ENCODE measurements at places on chromosomes 11 and 22.

DNA sequence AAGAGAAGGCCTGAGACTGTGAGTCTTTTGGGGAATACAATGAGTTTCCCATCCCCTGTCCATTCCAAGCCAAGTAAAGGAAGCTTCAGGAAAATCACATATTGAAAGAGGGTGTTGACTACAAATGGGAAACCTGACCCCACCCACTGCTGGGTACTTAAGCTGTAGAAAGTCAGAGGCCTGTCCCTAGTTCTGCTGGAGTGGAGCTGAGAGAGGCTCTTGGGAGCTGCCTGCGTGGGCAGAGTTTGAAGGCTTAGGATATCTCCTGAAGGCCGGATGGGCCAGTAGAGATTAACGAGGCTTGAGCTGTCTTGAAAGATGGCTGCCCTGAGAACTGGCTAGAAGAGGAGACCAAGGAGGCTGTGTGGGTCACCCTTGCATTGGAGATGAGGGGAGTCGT lies 176.2 kb upstream of the NECTIN1 start:
- DNase-seq = no peak

GRCh38 chr22:19978748-19979147 lies 37.1 kb upstream of the TXNRD2 start:
- no peak for DNase-seq

DNA sequence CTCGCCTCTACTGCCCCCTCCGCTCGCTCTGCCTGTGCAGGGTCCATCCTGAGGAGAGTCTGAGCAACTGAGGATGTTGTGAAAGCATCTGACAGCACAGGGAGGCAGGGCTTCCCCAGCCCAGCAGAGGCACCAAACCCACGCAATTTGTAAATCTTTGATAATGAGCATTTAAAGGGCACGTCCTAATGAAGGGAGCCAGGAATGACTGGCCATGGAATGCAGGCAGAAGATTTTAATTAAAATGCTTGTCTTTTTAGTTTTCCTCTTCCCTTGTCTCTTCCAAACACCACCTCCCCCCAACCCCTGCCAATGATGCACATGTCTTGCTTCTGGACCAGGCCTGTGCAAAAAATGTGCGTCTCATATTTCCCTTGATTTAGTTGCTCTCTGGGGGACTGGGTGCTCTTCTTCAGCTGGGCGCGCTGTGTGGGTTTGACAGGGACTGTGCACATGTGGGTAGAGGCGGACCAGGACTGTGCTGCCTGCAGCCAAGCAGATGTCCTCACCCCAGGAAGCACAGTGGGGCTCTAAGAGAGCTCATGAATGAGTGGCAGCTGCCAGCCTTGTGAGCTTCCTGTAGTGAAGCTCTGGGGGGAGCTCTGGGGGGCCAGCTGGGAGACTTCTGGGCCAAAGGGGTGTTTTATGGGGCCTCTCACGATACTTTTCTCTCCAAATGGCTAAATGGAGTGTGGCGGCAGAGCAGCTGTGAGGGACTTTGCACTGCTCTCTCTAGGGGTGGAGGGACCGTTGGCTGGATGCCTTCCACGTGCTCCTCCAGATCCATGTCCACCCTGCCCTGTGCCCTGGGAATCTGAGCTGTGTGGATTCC lies 273.5 kb downstream of the ST3GAL4 start:
- no peak for DNase-seq

DNA sequence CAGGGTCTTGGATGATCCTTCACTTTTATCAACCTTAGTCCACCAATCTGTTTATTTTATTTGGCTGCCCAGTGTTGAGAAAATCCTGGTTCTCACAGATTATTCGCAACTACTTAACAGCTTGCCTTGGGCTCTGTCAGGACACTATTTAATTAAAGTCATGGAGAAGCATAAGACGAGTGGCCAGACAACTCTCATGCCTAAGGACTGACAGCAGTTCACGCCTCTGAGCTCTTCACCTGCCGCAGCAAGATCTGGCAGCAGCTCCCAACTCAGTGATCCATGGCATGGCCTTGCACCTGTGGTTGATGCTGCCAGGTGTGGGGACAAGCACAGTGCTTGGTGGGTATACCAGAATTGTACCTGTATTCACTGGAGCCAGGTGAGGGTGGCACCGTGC lies 37.8 kb downstream of the HIRA start:
- no peak for DNase-seq

DNA sequence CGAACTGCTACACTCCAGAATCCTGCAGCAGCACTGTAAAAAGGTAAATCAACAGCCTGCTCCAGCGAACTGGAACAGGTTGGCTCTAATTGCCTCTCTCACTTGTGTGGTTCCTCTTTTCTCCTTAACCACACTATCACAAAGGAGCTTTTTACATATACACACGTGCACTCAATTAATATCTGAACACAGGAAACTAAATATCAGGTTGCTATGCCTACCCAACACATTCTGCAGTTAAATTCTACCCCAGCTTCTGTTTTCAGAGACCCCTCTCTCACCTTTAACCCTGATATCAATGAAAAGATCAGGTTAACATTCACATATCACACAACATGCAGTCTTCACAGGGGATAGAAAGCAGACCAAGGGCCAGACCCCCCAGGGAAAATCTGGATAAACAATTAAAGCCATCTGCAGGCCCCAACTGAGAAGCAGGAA lies 11.0 kb downstream of the RBFOX2 start:
- no peak for DNase-seq

DNA sequence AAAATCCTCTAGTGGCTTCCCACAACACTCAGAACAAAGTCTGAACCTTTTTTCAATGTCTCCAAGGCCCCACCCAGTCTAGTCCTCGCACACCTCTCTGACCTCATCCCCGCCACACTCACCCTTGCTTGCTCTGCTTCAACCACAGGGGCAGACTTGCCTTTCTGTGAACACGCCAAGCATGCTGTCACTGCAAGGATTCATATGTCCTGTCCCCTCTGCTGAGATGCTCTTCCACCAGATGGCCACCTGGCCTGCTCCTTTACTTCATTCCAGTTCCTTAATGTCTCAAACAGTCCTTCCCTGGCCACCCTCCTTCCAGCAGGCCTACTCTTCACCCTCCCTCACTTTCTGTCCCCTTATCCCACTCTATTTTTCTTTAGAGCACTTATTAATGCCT lies 60.6 kb upstream of the ARHGAP20 start:
- no peak for DNase-seq

- DNase-seq = no peak
Observed at GRCh38 chr11:86063536-86063935, 5.3 kb downstream of the PICALM start.

GRCh38 chr11:28674433-28675103 lies 566.4 kb downstream of the METTL15 start:
- no peak for DNase-seq

- no peak for DNase-seq
Observed at GRCh38 chr11:57391539-57391938, 1.1 kb upstream of the PRG2 start.

DNA sequence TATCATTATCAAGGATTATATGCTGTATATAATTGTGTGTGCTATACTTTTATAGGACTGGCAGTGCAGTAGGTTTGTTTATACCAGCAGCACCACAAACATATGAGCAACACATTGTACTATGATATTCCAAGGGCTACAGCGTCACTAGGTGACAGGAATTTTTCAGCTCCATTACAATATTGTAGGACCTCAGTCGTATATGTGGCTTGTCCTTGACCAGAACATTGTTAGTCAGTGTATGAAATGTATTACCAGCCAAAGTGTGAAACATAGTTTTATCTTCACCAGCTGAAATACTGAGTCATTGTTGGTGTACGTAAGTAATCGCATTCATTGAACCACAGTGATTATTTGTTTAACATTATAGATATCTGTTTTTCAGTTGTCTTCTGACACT lies 20.4 kb downstream of the JHY start:
- no peak for DNase-seq

Measured in hematopoietic multipotent progenitor cell treated with erythropoietin and hydrocortisone succinate and interleukin-3 and kit ligand, for 17 days (in vitro differentiated cells).